ENCODE measurements at places on chromosomes 6 and 20.

DNA sequence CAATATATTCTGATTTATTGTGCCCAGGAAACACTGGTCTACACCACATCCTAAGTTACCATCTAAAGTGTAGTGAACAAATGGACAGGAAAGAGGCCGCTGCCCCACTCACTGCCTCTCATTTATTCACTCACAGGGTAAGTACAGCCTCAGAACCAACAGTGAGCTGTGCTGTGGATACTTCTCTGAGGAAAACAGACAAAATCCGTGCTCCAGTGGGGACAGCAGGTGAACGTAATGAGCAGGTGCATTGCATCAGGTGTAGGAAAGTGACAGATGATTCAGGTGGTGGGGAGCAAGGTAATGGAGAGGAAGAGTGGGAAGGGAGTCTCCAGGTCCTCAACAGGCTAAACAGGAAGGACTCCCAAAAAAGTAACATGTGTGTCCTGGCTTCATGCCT, 8.4 kb upstream of the ULBP2 start:
- H3K4me1 ChIP-seq = peaks cover 14% of the 10 kb centered on the region
- peak overlapping the region; percentile 9 for H3K27ac ChIP-seq
- no peaks in the 10 kb centered on the region for H3K36me3 ChIP-seq
- H3K27me3 ChIP-seq = peaks cover 86% of the 10 kb centered on the region

DNA sequence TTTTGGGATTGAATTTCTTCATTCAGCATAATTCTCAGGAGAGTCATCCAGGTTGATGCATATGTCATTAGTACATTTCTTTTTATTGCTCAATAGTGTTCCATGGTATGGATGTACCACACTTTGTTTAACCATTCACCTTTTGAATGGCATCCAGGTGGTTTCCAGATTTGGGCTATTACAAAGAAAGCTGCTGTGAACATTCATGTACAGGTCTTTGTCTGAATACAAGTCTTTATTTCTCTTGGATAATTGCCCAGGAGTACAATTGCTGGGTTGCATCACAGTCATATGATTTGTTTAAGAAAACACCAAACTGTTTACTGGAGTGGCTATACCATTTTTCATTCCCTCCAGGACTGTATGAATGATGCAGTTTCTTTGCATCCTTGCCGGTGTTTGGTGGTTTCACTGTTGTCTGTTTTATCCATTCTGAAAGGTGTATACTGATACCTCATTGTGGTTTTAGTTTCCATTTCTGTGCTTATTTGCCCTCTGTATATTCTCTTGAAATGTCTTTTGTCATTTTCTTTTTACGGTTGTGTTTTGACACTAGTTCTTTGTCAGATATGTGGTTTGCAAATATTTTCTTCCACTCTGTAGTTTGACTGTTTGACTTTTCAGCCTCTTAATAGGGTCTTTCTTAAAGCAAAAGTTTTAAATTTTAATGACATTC, 8.8 kb downstream of the CDKAL1 start:
- H3K4me1 ChIP-seq = peaks cover 37% of the 10 kb centered on the region
- peak overlapping the region; percentile 59 for H3K27ac ChIP-seq
- DNase-seq = no peak
- H3K4me3 ChIP-seq = no peak overlapping the region
- no peaks in the 10 kb centered on the region for H3K27me3 ChIP-seq

DNA sequence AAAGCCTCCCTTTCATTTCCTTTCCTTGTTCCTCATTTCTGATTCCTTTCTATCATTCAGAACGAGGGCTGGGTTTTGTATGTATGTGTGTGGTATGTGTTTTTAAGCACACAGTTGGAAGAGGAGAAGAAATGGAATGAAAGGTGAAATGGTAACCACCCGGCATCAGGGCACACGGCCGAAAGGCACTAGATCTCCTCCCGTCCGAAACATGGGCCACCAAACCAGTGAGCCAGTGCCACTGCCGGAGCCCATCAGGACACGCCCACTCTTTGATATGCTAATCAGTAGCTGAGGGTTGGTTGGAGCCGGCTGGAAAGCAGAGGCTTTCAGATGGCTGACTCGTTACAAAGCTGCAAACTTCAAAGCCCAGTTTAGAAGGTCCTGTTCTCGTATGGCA, 228.6 kb upstream of the JARID2 start:
- H3K36me3 ChIP-seq = no peaks in the 10 kb centered on the region
- H3K27me3 ChIP-seq = peaks cover 11% of the 10 kb centered on the region
- H3K27ac ChIP-seq = no peak overlapping the region
- peaks cover 42% of the 10 kb centered on the region for H3K4me1 ChIP-seq

- peaks cover 15% of the 10 kb centered on the region for H3K4me1 ChIP-seq
- no peak overlapping the region for H3K27ac ChIP-seq
- H3K36me3 ChIP-seq = peaks cover 61% of the 10 kb centered on the region
- no peaks in the 10 kb centered on the region for H3K27me3 ChIP-seq
- no peak overlapping the region for H3K4me3 ChIP-seq
Measured at GRCh38 chr6:37454420-37455140, 21.6 kb downstream of the CMTR1 start.

DNA sequence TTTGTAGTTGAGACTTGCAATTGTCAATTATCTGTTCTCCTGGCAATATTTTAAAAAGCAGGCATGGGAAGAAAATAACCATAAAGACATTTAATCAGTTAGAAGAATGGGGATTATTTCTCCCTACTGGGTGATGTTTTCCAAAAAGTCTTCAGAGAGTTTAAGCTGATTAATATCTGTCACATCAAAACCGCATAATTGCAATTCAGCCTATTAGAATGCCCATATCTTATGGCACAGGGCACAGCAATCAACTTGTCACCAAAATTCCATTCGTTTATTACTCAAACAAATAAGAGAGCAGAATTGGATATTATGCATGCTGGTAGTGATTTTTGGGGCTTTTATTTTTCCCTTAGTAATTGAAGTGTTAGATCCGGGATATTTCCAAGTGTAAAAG, 218.7 kb downstream of the RNF144B start:
- no peak overlapping the region for H3K4me3 ChIP-seq
- peaks cover 2% of the 10 kb centered on the region for H3K27me3 ChIP-seq
- H3K4me1 ChIP-seq = no peaks in the 10 kb centered on the region
- no peaks in the 10 kb centered on the region for H3K36me3 ChIP-seq
- DNase-seq = no peak

- H3K4me3 ChIP-seq = no peak overlapping the region
- H3K4me1 ChIP-seq = no peaks in the 10 kb centered on the region
- no peak for DNase-seq
Measured at GRCh38 chr6:17413313-17413750, 19.9 kb downstream of the CAP2 start.

DNA sequence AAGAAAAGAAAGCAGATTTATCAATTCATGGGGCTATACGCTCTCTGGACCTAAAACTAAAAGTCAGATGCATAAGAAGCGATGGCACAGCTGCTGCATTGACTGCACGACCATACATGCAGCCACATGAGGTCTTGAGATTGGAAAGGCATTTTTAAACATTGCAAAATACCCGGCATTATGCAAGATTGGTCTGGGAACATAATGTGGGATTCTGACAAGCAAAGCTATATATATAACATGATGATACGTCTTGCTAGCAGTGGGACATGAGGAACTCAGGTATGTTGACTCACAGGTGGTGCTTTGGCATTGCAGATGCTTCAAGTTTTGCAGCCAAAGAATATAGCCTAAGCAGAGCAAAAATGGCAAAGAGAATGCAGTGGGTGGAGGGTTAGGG, 55.1 kb downstream of the SAMD3 start:
- DNase-seq = no peak
- H3K27ac ChIP-seq = no peak overlapping the region
- H3K4me3 ChIP-seq = no peak overlapping the region
- H3K36me3 ChIP-seq = peaks cover 4% of the 10 kb centered on the region
- no peaks in the 10 kb centered on the region for H3K27me3 ChIP-seq

DNA sequence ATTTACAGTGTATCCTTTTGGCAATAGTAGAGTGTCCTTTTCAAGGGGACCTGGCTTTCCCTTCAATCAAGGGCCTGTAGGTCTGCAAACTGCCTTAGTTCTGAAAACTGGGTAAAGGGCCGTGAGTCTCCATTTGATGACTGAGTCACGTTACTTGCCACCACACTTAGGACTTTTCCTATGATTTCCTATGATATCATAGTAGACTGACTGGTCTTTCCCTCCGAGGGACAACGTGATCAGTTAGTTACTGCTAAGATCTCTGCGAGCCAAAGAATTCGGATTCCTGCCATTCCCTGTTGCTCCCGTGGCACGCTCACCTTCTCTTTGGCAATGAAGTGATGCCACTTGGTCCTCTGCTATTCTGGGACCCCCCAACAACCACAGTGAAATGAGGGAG, 8.4 kb downstream of the ZNF831 start:
- H3K4me1 ChIP-seq = peaks cover 80% of the 10 kb centered on the region
- H3K27me3 ChIP-seq = no peaks in the 10 kb centered on the region
- peaks cover 19% of the 10 kb centered on the region for H3K36me3 ChIP-seq
- H3K27ac ChIP-seq = no peak overlapping the region
- H3K4me3 ChIP-seq = no peak overlapping the region

GRCh38 chr6:82178759-82179112, 68.8 kb downstream of the IBTK start:
- H3K27ac ChIP-seq = no peak overlapping the region
- no peaks in the 10 kb centered on the region for H3K27me3 ChIP-seq
- peaks cover 6% of the 10 kb centered on the region for H3K4me1 ChIP-seq

DNA sequence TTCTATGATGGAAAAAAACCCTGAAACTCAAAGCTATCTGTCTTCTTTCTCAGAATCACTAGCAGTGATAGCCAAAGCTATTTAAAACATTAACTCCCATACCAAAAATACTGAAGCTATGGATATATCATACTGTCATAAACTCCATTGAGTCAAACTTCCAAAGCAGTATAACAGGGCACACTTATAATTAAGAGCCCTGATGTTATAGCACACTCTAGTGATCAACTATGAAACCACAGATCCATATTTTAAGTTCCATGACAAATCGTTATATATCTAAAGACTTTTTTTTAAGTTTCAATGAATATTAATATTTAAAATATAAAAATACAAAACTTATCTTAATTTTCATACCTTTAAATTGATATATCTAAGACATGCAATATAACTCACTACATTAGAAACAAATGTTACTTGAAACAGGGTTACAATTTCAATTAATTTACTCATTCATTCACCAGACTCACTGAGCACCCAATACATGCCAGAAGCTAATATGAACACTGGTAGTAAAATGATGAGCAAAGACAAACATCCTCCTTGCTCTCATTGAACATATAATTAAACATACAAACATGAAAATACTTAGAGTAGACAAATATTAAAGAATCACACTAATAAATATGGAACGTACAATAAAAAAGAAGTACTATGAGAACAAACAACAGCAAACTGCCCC, 69.3 kb downstream of the IBTK start:
- peaks cover 6% of the 10 kb centered on the region for H3K4me1 ChIP-seq
- no peak overlapping the region for H3K27ac ChIP-seq
- H3K27me3 ChIP-seq = no peaks in the 10 kb centered on the region
- no peak overlapping the region for H3K4me3 ChIP-seq
- DNase-seq = no peak

GRCh38 chr6:167409694-167410093, 84.8 kb downstream of the TTLL2 start:
- H3K27me3 ChIP-seq = peaks cover 2% of the 10 kb centered on the region
- H3K36me3 ChIP-seq = no peaks in the 10 kb centered on the region
- no peaks in the 10 kb centered on the region for H3K4me1 ChIP-seq
- DNase-seq = no peak
- no peak overlapping the region for H3K4me3 ChIP-seq

GRCh38 chr6:53378208-53378607, 29.5 kb upstream of the ELOVL5 start:
- no peaks in the 10 kb centered on the region for H3K36me3 ChIP-seq
- DNase-seq = no peak
- H3K27ac ChIP-seq = no peak overlapping the region
- no peak overlapping the region for H3K4me3 ChIP-seq
- no peaks in the 10 kb centered on the region for H3K27me3 ChIP-seq
- no peaks in the 10 kb centered on the region for H3K4me1 ChIP-seq

GRCh38 chr20:23231561-23232218, 118.9 kb upstream of the NXT1 start:
- H3K4me3 ChIP-seq = no peak overlapping the region
- H3K27me3 ChIP-seq = peaks cover 4% of the 10 kb centered on the region
- no peak for DNase-seq
- H3K4me1 ChIP-seq = no peaks in the 10 kb centered on the region
- no peak overlapping the region for H3K27ac ChIP-seq
- no peaks in the 10 kb centered on the region for H3K36me3 ChIP-seq
